NCI-H2107 (cell line): ENCODE measurements at places on chromosomes 2 and 18.

GRCh38 chr2:172712251-172712650 lies 23.4 kb upstream of the RAPGEF4 start:
- DNase-seq: no peak

GRCh38 chr2:138182250-138182936 lies 218.1 kb downstream of the HNMT start:
- DNase-seq: no peak

DNA sequence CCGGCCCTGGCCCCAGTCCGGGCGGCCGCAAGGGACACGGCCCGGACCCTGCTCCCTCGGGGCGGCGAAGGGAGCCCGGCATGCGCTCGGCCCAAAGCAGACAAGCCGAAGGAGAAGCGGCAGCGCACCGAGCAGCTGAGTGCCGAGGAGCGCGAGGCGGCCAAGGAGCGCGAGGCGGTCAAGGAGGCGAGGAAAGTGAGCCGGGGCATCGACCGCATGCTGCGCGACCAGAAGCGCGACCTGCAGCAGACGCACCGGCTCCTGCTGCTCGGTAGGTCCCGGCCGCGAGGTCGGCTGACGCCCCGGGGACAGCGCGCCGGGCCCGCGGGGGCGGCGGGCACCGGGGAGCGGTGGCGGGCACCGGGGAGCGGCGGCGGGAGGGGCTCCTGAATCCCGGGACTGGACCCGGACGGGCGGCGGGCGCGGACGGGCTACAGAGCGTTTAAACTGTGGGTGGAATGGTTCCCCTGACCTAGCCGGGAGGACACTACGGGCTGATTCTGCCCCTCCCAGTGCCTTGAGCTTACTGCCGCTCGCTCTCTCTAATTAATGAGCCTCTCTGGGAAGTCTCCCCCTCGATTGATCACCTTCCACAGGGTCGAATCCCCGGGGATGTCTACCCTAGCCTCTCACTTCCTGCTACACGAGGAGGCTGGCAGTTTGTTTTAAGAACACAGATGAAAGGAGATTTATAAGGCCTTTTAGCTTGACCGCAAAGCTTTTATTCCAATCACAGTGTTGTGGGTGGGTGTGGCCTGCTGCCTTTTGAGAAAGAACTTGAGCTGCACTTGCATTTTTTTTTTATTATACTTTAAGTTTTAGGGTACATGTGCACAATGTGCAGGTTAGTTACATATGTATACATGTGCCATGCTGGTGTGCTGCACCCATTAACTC lies 853 bp downstream of the GNAL start:
- no peak for DNase-seq

GRCh38 chr2:57399057-57399456 lies 647.5 kb upstream of the VRK2 start:
- DNase-seq: no peak

GRCh38 chr2:163667064-163667887 lies 68.5 kb downstream of the FIGN start:
- no peak for DNase-seq
